ENCODE measurements at places on chromosomes 11 and 22. TPM values are rescaled to one million over a fixed set of nuclear protein-coding genes. Genes with fewer than 3 reads are reported as not detected.

FAM181B gene
- total RNA-seq, result 10.4 TPM

PIWIL4 gene
- total RNA-seq, result 3.7 TPM

CASP4 gene
- total RNA-seq, result 70.6 TPM

OR5B21 gene
- total RNA-seq, result not detected

GRIA4 gene
- not detected for total RNA-seq

DAGLA gene
- total RNA-seq, result 2.7 TPM

GLB1L3 gene
- total RNA-seq, result not detected

FADS3 gene
- 31.1 TPM for total RNA-seq

GSTT4 gene
- total RNA-seq, result not detected

ANO9 gene
- total RNA-seq, result 17.9 TPM

SMC1B gene
- total RNA-seq, result 0.21 TPM

XKR3 gene
- not detected for total RNA-seq

CEND1 gene
- 0.23 TPM for total RNA-seq

GAS2 gene
- 12.6 TPM for total RNA-seq

LDLRAD3 gene
- total RNA-seq, result 14.9 TPM

API5 gene
- 92.6 TPM for total RNA-seq

IPO7 gene
- total RNA-seq, result 124 TPM

DLG2 gene
- total RNA-seq, result 19.5 TPM

CADM1 gene
- 58.0 TPM for total RNA-seq

CASP5 gene
- not detected for total RNA-seq

MAP4K2 gene
- total RNA-seq, result 14.0 TPM

HTR3B gene
- total RNA-seq, result not detected

OR5B3 gene
- total RNA-seq, result not detected

SLC25A17 gene
- 25.6 TPM for total RNA-seq

C11orf97 gene
- not detected for total RNA-seq

XBP1 gene
- total RNA-seq, result 262 TPM

MAPK1 gene
- 136 TPM for total RNA-seq

LRRC4C gene
- 3.6 TPM for total RNA-seq

RHOG gene
- total RNA-seq, result 40.8 TPM

RAB3IL1 gene
- total RNA-seq, result 14.9 TPM

MPZL3 gene
- total RNA-seq, result 7.9 TPM

FIBIN gene
- total RNA-seq, result 6.1 TPM

MEI1 gene
- total RNA-seq, result 6.8 TPM

C22orf31 gene
- not detected for total RNA-seq

SSTR3 gene
- total RNA-seq, result not detected

RAB6A gene
- total RNA-seq, result 121 TPM

GAL3ST3 gene
- total RNA-seq, result not detected

OR4C6 gene
- total RNA-seq, result not detected

JAM3 gene
- 33.8 TPM for total RNA-seq

TNNT3 gene
- total RNA-seq, result 57.7 TPM

PATE2 gene
- total RNA-seq, result 0.23 TPM

PTPRCAP gene
- 6.4 TPM for total RNA-seq

ZBTB16 gene
- 166 TPM for total RNA-seq

CRYBB2 gene
- 0.47 TPM for total RNA-seq

NDUFA6 gene
- 55.1 TPM for total RNA-seq

SERPIND1 gene
- total RNA-seq, result 0.21 TPM

DRG1 gene
- 50.9 TPM for total RNA-seq

MS4A7 gene
- 33.2 TPM for total RNA-seq

PRR33 gene
- total RNA-seq, result not detected

ARHGAP32 gene
- 79.3 TPM for total RNA-seq

CDK2AP2 gene
- total RNA-seq, result 40.5 TPM
